ENCODE measurements at places on chromosomes 1 and 21.

DNA sequence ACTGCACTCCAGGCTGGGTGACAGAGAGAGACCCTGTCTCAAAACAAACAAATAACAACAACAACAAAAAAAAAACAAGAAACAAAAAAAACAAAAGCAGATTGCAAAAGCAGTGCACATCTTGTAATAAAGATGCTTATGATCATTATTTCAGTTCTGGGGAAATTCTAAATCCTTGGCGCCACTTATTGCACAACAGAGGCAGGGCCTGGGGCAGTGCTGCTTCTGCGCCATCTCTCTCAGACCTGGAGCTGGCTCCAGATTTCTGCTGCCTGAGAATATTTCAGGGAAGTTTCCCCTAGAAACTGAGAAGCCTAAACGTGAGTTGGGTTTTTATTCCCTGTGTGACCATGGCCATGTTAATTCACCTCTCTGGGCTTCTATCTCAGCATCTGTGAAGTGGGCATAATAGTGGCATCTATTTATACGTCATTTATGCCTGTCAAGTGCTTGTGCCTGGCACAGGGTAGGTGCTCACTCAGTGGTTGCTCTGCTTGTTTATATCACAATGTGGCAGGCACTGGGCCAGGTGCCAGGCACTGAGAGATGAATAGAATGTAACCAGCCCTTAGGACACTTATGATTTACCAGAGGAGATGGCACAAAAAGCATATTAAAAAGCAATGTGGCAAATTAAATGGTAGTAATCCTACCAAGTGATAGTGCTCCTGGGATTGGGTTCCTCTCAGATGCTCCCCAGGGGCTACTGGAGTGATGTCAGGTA, 67.9 kb downstream of the MDM4 start:
- DNase-seq = no peak

DNA sequence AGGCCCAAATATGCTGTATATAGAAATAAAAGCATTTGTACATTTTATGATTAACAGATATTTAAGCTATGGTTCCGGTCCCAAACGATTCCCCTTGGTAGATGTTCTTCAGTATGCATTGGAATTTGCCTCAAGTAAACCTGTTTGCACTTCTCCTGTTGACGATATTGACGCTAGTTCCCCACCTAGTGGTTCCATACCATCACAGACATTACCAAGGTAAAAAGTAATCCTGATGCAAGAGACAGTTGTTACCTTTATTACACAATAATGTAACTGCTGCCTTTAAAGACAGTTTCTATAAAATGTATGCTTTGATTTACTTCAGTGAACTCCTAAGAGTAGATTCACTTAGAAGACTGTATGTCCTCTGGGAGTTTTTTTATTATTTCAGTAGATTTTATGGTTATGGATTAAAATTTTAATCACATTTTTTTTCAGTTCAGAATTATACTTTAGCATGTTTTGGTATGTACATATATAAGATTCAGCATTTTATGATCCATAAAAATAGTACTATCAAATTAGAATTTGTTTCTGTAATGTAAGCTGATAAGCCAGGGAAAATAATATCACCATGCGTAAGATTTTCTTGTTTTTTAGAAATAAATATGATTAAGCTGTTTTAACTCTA, 96.5 kb downstream of the USP25 start:
- no peak for DNase-seq

DNA sequence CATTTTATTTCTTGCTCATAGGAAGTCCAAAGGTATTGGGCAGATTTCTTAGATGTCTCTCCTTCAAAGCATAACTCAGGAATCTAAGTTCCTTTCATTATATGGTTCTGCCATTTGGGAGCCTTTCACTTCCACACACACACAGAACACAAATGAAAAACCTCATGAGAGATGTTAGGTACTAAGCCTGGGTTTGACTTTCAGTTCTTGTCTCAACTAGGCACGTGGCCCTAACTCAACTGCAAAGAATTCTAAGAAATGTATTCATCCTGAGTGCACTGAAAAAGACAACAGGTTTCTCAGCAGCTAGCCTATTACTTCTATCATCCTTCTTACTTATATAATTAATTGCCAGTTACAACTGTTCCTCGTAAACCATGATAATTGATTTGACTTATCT, 190.0 kb upstream of the SAMSN1 start:
- DNase-seq = no peak

DNA sequence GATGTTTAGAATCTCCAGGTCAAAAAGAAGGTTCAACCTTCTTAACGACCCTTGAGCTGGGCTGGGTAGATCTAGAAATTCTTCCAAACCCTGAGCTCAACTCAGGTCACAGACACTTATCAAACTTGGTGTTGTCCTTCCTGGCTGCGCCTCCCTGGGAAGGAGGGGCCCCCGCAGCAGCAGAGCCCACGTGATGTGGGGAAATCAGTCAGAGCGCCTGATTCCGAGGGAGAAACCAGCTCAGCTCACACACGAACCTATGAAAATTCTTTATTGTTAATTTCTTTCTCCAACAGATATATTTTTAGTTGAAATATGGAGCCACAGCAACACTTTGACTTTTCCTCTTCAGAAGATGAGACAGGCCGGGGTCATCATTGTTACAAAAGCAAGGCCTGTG, 24.3 kb upstream of the CLSTN1 start:
- DNase-seq = no peak

- peak; percentile 33 for DNase-seq
Observed at GRCh38 chr1:116345843-116346242, 27.2 kb upstream of the ATP1A1 start.

- no peak for DNase-seq
Observed at GRCh38 chr21:41850085-41850484, 29.1 kb downstream of the PRDM15 start.

DNA sequence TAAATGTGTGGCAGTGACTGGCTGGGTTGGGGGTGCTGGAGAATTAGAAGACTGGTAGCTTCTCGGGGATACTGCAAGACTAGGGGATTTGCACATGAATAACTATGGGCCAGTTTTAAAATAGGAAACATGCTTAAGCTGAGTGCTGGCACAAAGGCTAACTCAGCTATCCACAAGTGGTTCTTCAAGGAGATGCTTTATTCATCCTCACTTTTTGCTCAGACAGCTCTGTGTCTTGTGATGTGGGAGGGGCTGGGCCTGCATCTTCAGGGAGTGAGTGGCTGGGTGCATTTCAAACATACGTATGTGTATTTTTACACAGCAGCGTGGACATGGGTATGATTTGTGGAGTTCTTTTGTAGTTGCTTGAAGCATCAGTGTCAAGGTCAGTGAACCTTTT, 2.3 kb downstream of the COQ8A start:
- DNase-seq = no peak

DNA sequence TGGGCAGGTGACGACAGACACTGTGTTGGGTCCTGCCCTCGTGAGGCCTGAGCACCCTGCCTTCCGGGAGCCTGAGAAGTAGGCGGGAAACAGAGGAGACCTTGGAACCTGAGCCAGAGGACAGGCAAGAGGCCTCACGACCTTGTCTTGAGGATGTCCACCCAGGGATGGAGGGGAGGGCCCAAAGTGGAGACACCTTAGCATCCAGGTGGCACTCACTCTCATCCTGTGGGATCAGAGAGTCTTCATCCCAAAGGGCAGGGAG, 347.2 kb downstream of the NPHP4 start:
- no peak for DNase-seq

GRCh38 chr1:47853059-47853458, 144.1 kb downstream of the TRABD2B start:
- DNase-seq = no peak

- no peak for DNase-seq
Observed at GRCh38 chr1:218344814-218345672, at the start of gene TGFB2. Gene TGFB2 (plus strand): TSS chr1:218345336. CDS start chr1:218346702, 1,366 bp downstream.

DNA sequence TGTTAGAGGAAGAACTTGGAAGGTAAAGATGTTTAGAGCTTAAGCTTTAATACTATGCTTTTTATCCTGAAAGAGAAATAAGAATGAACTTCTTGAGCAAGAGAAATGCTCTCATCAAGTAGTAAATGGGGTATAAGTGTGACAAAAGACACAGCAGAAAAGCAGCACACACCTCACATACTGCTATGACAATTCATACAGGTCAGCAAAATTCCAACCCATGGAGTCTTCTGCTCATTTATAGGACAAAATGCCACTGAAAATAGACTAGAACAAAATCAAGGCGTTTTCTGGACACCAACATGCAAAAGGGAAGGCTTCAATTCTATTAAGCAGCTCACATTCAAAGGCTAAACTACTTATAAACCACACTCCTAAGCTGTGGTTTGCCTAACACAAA, 61.2 kb downstream of the EYA3 start:
- no peak for DNase-seq

Measured in activated naive CD4-positive, alpha-beta T cell (primary cell).